Stimulated activated CD4-positive, alpha-beta T cell treated with anti-CD3 and anti-CD28 coated beads, Interleukin-1b, Interleukin-23, amount 100 ng/mL, for 1 hour (primary cell): ENCODE measurements at places on chromosomes 11 and 22.

DNA sequence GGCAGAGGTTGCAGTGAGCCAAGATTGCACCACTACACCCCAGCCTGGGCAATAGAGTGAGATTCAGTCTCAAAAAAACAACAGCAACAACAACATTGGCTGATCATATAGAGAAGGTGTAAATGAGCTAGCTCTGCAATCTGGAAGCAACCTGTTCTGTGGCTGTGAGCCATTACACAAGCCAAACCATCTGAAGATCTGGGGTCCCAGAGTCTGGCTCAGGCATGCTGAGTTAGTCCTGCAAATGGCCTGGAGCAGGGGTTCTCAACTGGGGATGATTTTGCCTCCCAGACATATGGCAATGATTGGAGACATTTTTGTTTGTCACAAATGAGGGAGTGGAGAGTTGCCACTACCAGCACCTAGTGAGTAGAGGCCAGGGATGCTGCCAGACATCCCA lies 42.3 kb upstream of the RAB1B start:
- no peak for DNase-seq

DNA sequence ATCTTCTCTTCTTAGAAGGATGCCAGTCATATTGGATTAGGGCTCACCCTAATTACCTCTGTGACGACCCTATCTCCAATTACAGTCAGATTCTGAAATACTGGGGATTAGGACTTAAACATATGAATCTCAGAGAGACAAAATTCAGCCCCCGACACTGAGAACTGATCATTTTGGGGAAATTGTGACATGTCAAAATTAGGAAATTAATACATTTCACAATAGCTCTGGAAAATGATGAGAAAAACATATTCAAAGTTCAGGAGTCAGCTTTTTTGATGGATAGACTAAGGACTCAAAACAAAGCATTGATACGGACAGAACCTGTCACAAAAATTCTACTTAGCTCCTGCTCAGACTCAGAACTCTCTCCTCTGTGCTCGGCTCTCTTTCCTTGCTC lies 40.8 kb downstream of the COMMD9 start:
- no peak for DNase-seq

DNA sequence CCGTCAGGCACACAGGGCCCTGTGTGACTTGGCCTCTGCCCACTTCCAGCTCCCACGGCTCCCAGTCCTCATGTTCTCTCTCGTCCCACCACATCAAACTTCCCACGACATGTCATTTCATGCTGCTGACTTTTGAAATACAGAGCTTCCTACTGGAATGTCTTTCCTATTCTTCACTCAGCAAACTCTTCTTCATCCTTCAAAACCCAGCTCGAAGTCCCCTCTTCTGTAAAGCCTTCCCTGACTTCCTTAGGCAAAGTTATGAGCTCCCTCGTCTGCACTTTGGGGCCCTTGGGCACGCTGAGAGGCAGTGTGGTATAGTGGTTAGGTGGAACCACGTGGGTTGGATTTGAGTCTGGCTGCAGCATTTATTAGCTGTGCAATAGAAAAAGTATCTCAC lies 37.8 kb upstream of the EIF3D start:
- no peak for DNase-seq

DNA sequence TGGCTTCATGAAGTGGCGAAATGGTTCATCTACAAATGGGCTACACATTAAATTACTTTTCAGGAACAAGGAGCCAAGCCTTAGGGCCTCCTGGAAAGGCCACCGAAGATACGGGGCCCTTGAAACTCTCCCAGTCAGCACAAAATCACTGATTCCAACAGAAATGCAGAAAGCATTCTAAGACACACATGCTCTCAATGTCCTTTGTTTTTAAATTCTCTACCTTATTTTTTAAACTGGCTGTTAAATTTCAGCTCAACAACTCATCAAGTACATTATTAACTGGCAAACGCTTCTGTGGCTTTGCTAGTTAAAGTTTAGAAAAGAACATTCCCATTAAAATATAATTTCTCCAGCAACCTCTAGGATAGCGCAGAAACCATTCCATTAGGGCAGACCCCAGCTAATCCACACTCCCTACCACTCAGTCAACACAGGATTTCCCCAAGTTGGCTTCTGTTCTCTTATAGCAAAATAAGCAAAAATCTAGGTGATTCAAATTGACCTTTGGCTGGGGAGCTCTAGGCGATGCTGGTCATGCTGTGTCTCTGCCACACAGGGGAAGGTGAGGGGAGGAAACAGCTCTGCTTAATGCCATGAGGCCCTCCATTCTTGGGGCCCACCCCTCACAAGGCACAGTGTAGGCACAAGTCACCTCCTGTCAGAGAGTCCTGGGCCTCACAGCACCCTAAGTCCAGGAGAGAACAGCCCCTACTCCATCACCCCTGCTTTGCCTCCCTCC lies 47.1 kb downstream of the PLEKHA7 start:
- no peak for DNase-seq

- no peak for DNase-seq
Observed at GRCh38 chr22:19974268-19974861, 32.7 kb upstream of the TXNRD2 start.

- DNase-seq = no peak
Observed at GRCh38 chr22:29231971-29232959, 26.6 kb downstream of the EMID1 start.

GRCh38 chr22:24845041-24845898 lies 39.3 kb downstream of the SGSM1 start:
- DNase-seq = no peak

DNA sequence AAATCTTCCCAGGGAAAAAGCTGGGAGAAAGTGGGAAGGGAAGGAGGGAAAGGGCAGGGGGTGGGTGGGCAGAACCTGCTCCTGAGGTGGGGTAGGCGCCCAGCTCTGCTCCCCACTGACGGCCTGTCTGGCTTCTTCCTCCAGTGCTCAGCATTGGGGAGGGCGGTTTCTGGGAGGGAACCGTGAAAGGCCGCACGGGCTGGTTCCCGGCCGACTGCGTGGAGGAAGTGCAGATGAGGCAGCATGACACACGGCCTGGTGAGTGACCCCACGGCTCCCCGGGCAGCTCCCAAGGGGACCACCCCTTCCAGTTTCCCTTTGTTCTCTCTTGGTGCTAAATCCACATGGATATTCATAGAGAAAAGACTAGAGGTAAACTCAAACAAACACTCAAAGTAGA lies 25.9 kb downstream of the SHANK3 start:
- DNase-seq = no peak

GRCh38 chr11:133833898-133834681 lies 11.2 kb downstream of the SPATA19 start:
- DNase-seq = no peak

- no peak for DNase-seq
Observed at GRCh38 chr22:24040946-24041345, 29.8 kb downstream of the CABIN1 start.

DNA sequence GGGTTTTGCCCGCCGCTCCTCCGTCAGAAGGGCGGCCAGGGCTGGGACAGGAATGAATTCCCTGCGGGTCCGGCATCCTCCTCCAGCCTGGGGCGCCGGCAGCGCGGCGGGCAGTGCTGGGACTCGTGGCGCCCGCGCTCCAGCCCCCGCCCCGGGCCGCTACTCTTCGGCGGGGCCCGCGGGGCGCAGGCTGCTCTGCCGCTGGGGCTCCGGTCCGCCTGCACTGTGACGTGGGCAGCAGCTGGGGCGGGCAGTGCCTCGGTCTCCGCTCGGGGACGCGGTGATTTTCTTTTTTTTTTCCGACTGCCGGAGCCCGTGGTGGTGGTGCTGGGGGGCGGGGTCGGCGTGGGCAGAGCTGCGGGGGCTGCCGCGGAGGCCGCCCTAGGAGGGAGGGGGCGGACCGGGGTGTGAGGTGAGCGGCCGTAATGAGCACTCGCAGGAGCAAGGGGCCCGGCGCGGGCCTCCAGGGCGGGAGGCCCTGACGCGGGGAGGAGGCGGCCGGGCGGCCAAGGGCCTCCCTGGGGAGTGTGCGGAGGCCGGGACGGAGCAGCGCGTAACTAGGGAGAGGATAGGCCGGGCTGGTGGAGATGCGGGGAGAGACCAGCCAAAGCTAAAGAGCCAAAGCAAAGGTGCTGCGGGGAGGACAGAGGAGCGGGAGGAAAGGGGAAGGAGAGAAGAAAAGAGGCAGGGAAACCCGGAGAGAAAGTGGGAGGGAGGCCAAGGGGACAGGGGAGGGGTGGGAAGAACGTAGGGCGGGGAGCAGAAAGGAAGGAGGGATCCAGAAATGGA lies 73.3 kb upstream of the ZBED5 start:
- DNase-seq = no peak

- no peak for DNase-seq
Observed at GRCh38 chr11:28090052-28090749, 17.8 kb downstream of the KIF18A start.

DNA sequence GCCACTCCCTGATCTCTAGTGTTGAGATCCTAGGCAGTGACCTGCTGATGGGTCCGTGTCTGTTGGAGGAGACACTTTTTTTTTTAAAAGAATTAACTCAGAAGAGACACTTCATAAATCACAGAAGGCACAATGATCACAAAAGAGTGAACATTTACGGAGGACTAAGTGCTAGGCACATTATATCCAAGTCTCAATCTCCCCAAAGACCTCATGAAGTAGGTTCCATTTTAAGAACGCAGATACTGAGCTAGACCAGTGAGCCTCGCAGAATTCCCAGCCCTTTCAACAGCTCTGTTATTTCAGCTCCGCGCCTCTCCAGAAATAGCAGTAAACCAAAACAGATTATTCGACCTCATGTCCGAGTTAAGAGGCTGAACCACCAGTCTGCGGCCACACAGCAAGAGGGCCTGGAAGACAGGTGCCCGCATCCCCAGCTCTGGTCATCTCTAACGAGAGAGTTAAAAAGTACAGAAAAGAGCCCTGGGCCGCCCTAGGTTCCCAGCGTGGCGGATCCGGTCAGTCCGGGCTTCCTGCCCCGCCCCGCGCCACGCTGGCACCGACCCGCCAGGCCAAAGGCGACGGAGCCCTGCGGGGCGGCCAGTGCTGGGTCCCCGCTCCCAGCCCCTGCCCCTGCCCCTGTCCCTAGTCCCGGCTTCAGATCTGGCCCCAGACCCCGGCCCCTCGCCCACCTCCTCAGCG lies 612 bp downstream of the XBP1 start:
- no peak for DNase-seq
